Activated CD4-positive, alpha-beta T cell treated with anti-CD3 and anti-CD28 coated beads, Interleukin-2, amount 10 ng/mL, durations not matched to agents 7 days and 5 days (primary cell): ENCODE measurements at places on chromosomes 2 and 18. TPM values are rescaled to one million over a fixed set of nuclear protein-coding genes. Genes with fewer than 3 reads are reported as not detected.

DNA sequence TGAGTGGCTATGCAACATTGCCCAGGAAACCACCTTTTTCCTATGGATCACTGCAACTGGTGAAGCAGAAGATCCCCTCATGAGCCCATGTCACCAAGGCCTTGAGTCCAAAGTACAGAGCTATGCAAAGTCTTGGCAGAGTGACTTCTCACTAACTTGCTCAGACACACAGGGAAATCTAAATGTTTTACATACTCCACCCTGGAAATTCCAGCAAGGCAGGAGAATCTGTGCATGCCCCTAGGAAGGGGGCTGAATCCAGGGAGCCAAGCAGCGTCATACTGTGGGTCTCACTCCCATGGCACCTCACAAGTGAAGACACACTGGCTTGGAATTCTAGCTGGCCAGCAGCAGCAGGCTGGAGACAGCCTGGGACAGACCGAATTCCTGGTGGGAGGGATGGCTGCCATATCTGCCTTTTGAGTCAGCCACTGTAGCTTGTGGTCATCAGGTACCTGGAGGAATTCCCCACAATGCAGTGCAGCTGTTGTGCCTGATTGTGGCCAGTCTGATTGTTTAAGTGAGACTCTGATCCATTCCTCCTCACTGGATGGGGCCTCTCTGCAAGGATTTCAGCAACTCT, 1817.4 kb downstream of the SUCLG1 start:
- no peaks in the 10 kb centered on the region for H3K36me3 ChIP-seq
- no peak overlapping the region for H3K4me3 ChIP-seq
- no peak for DNase-seq
- no peak overlapping the region for H3K27ac ChIP-seq
- H3K27me3 ChIP-seq = no peaks in the 10 kb centered on the region

GRCh38 chr2:230868161-230868946, 3.6 kb downstream of the ITM2C start:
- DNase-seq = no peak
- H3K36me3 ChIP-seq = no peaks in the 10 kb centered on the region

GRCh38 chr18:49368876-49369440, 91.5 kb downstream of the DYM start:
- no peaks in the 10 kb centered on the region for H3K27me3 ChIP-seq
- peaks cover 2% of the 10 kb centered on the region for H3K36me3 ChIP-seq
- H3K4me3 ChIP-seq = no peak overlapping the region
- no peaks in the 10 kb centered on the region for H3K4me1 ChIP-seq
- DNase-seq = no peak
- H3K27ac ChIP-seq = no peak overlapping the region

- no peaks in the 10 kb centered on the region for H3K4me1 ChIP-seq
- no peak overlapping the region for H3K4me3 ChIP-seq
- no peak overlapping the region for H3K27ac ChIP-seq
- no peaks in the 10 kb centered on the region for H3K36me3 ChIP-seq
Measured at GRCh38 chr18:76546088-76546435, 51.0 kb upstream of the ZNF516 start.

DNA sequence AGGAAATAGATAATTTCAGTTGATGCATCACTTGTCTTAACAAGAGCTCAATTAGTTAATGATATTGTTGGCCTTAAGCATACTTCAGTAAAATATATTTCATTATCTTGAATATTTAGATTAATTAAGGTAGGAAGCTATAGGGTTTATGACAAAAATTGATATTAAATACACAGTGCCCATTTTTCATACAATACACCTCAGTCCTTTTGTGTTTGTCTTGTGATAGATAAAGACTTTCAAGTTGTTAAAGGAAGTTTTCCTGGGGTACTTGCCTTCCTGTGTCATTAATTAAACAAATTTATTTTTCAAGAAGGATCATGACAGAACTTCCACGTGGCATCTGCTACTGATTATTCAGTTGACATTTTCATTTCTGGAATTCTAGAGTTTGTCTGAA, 420.5 kb downstream of the MTX2 start:
- H3K27me3 ChIP-seq = peaks cover 41% of the 10 kb centered on the region
- no peak overlapping the region for H3K4me3 ChIP-seq
- no peak overlapping the region for H3K27ac ChIP-seq
- no peak for DNase-seq

- DNase-seq = no peak
- H3K27ac ChIP-seq = no peak overlapping the region
- H3K4me3 ChIP-seq = no peak overlapping the region
- no peaks in the 10 kb centered on the region for H3K36me3 ChIP-seq
- peaks cover 22% of the 10 kb centered on the region for H3K27me3 ChIP-seq
Measured at GRCh38 chr2:29259221-29259620, 144.0 kb downstream of the CLIP4 start.

- H3K4me1 ChIP-seq = no peaks in the 10 kb centered on the region
- H3K27me3 ChIP-seq = peaks cover 7% of the 10 kb centered on the region
- H3K27ac ChIP-seq = no peak overlapping the region
- no peak for DNase-seq
- H3K36me3 ChIP-seq = no peaks in the 10 kb centered on the region
Measured at GRCh38 chr2:18454692-18455235, 105.7 kb downstream of the RDH14 start.

DNA sequence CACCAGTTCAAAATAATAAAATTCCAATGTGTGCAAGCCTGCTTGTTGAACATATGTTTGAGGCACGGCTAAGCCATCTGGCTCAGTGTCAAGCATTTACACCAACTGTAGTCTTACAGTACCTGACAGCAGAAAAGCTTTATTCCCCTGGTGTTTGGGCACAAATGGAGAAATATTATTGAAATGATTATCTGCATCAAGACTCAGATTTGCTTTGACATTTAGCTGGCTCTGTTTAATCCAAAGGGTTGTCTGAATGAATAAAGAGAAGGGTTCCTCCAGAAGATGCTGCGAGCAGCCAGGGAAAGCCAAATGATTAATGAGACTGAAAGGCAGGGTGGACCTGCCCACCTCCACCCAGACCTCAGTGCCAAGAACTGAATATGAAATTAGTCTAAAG, 393.2 kb upstream of the GALNT5 start:
- peaks cover 3% of the 10 kb centered on the region for H3K27me3 ChIP-seq
- no peak overlapping the region for H3K27ac ChIP-seq
- no peaks in the 10 kb centered on the region for H3K4me1 ChIP-seq
- no peak for DNase-seq
- H3K4me3 ChIP-seq = no peak overlapping the region
- H3K36me3 ChIP-seq = no peaks in the 10 kb centered on the region

- peaks cover 35% of the 10 kb centered on the region for H3K36me3 ChIP-seq
- H3K27ac ChIP-seq = peak overlapping the region; percentile 100
- peaks cover 43% of the 10 kb centered on the region for H3K4me1 ChIP-seq
- no peaks in the 10 kb centered on the region for H3K27me3 ChIP-seq
Measured at GRCh38 chr2:86562485-86562921, 740 bp downstream of the CHMP3 start.

GRCh38 chr2:46119453-46119852, 177.8 kb upstream of the EPAS1 start:
- no peaks in the 10 kb centered on the region for H3K36me3 ChIP-seq
- peaks cover 2% of the 10 kb centered on the region for H3K4me1 ChIP-seq
- no peak for DNase-seq
- no peak overlapping the region for H3K27ac ChIP-seq
- H3K4me3 ChIP-seq = no peak overlapping the region
- H3K27me3 ChIP-seq = no peaks in the 10 kb centered on the region

DNA sequence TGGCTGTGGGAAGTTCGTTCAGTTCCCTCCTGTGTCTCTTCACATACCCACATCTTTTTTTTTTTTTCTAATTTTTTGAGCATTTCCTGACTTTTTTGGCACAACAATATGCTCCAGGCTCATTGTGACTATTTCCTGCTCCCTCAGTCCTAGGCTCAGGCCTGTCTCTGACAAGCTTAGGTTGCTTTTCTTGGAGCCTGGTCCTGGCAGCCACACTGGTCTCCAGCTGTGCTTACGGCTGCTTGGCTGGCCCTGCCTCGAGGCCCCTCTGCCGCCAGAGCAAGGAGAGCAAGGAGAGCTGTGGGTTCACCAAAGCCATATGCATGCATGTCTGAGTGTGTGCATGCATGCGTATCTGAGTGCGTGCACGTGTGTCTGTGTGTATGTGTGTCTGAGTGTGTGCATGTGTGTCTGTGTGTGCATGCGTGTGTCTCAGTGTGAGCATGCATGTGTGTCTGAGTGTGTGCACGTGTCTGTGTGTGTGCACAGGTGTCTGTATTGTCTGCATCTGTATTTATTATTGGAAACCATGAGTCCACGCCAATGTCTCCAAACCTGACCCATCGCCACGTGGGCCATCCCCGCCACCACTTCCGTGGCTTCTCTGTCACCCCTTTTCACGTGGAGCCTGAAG, 766.1 kb upstream of the SALL3 start:
- no peak overlapping the region for H3K27ac ChIP-seq
- no peaks in the 10 kb centered on the region for H3K27me3 ChIP-seq

GRCh38 chr2:32478889-32479620, 122.2 kb downstream of the BIRC6 start:
- H3K27ac ChIP-seq = no peak overlapping the region
- H3K4me3 ChIP-seq = no peak overlapping the region
- peaks cover 2% of the 10 kb centered on the region for H3K4me1 ChIP-seq
- no peak for DNase-seq
- peaks cover 43% of the 10 kb centered on the region for H3K36me3 ChIP-seq

GRCh38 chr2:191321861-191322662, 76.9 kb downstream of the MYO1B start:
- no peaks in the 10 kb centered on the region for H3K36me3 ChIP-seq
- H3K27ac ChIP-seq = no peak overlapping the region
- peak; percentile 20 for DNase-seq
- H3K27me3 ChIP-seq = peaks cover 9% of the 10 kb centered on the region

- no peak overlapping the region for H3K27ac ChIP-seq
- H3K36me3 ChIP-seq = peaks cover 18% of the 10 kb centered on the region
- H3K4me3 ChIP-seq = no peak overlapping the region
- DNase-seq = no peak
Measured at GRCh38 chr2:147501968-147502367, 342.9 kb upstream of the ACVR2A start.

DNA sequence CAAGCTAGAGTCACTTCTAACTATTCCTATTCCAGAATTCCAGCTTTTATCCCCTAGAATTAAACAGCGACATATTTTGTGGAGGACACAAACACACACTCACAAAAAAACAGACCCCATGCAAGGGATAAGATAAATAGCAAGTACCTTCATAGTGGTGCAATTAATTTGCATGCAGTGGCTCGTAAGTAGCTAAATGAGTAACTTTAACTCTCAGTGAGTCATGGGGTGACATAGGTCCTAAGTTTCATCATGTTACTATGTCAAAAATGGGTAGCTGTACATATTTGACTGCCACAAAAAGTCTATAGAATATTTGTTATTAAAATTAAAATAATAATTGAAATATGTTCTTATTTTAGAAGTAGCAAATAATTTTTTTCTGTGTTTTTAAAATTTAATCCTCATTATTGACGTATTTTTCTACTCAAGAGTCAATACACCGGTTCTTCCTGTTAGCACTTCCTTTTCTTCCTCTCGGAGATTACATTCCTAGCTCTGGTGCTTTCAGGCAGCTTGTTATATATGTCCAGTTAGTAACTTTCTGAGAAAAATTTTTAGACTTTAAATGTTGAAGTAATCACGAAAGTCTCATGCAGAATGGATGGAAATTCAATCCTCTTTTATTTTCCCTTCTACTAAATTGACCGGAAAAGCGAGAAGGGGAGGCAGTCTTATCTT, 247.0 kb downstream of the KCNH7 start:
- no peak for DNase-seq
- H3K27me3 ChIP-seq = no peaks in the 10 kb centered on the region
- H3K27ac ChIP-seq = no peak overlapping the region
- H3K4me3 ChIP-seq = no peak overlapping the region
- H3K4me1 ChIP-seq = no peaks in the 10 kb centered on the region

DNA sequence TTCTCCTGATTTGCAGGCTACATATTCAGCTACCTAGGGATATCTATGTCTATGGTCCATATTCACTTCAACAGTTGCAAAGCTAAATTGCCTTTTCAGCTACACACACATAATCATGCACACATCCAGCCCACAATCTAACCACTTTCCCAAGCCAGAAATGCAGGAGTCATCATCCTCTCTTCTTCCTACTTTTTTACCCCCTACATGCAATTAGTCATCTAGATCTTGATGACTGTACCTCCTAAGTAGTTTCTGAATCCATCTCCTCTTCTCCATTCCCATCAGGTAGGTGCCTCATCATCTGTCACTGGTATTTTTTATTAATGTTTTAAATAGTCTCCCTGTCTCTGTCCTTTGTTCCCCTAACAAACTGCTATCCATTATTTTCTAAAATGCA, 23.7 kb upstream of the SPRED2 start:
- H3K4me3 ChIP-seq = no peak overlapping the region
- H3K27ac ChIP-seq = no peak overlapping the region
- H3K36me3 ChIP-seq = no peaks in the 10 kb centered on the region
- peaks cover 50% of the 10 kb centered on the region for H3K27me3 ChIP-seq
- no peak for DNase-seq
- H3K4me1 ChIP-seq = no peaks in the 10 kb centered on the region

GRCh38 chr18:56532176-56532840, 106.1 kb downstream of the TXNL1 start:
- no peak overlapping the region for H3K4me3 ChIP-seq
- no peak overlapping the region for H3K27ac ChIP-seq
- peaks cover 3% of the 10 kb centered on the region for H3K4me1 ChIP-seq
- peaks cover 4% of the 10 kb centered on the region for H3K27me3 ChIP-seq
- H3K36me3 ChIP-seq = no peaks in the 10 kb centered on the region

DNA sequence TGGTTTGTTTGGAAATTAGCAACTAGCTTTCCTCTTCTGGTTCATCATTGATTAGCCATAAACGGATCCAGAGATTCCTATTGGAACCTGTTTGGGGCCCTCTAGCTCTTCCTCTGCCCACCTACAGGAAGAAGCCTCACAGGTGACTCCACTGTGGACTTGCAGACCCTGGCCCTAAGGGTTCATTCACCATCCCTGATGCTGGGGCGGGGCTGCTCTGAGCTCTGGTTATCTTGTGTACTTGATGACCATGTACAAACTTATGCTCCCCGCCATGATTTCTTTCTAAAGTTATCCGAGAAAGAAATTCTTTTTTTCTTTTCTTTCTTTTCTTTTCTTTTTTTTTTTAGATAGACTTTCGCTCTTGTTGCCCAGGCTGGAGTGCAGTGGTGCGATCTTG, 33.9 kb upstream of the INHBB start:
- no peak overlapping the region for H3K4me3 ChIP-seq
- no peaks in the 10 kb centered on the region for H3K27me3 ChIP-seq
- H3K27ac ChIP-seq = no peak overlapping the region
- H3K4me1 ChIP-seq = peaks cover 50% of the 10 kb centered on the region
- no peaks in the 10 kb centered on the region for H3K36me3 ChIP-seq
- no peak for DNase-seq

DNA sequence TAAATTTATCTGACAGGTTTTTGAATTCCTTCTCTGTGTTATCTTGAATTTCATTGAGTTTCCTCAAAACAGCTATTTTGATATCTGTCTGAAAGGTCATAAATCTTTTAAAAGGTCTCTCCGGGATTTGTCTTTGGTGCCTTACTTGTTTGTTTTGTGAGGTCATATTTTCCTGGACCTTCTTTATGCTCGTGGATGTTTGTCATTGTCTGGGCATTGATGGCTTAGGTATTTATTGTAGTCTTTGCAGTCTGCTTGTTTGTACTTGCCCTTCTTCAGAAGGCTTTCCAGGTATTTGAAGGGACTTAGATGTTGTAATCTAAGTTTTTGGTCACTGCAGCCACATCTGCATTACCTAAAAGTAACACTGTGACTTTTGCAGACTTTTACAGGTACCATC, 355.2 kb downstream of the PARD3B start:
- no peak overlapping the region for H3K4me3 ChIP-seq
- peaks cover 34% of the 10 kb centered on the region for H3K4me1 ChIP-seq
- H3K27ac ChIP-seq = peak overlapping the region; percentile 7
- peaks cover 34% of the 10 kb centered on the region for H3K36me3 ChIP-seq
- no peaks in the 10 kb centered on the region for H3K27me3 ChIP-seq

Gene FHOD3
- not detected for total RNA-seq

Gene HAT1
- total RNA-seq = 63.0 TPM

Gene ZBTB7C
- total RNA-seq = 0.10 TPM

Gene IL36RN
- total RNA-seq = not detected

Gene ASPRV1
- total RNA-seq = 0.69 TPM

Gene C2orf81
- 3.3 TPM for total RNA-seq

Gene BCL2
- total RNA-seq = 113 TPM
